NCI-H446 treated with DMSO at 0.1 percent for 48 hours (cell line): ENCODE measurements at places on chromosomes 4 and X.

DNA sequence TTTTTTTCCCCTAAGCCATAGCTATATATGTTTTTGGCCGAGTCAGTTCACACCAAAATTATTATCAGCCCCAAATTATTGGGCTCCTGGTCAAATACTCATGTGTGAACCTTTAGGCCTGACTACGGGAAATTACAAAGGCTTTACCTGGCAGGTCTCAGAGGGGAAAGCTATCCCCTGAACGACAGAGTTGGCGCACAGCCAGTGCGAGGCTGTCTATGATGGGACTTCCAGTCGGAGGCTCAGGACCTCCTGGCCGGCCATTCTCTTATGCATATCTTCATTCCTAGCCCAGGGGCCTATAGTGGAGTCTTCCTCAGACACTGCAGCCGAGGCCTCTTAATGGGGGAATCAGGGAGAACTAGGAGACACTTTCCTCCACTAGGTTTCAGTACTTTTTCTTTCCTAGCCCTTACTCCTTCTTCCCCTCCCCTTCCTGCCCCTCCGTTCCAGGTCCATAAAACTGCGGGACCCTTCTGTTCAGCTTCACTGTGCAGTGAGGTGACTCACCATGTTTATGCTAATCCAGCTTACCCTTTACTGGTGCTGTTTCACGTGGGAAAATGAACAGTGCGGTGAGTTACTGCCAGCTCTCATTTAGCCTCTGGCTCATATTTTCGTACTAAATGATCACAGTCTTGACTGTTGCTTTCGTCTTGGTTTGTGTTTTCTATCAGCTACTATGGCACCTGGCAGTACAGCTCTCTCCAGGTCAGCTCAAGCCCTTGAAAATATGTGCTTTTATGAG lies 533.9 kb downstream of the FSTL5 start:
- no peak for DNase-seq

DNA sequence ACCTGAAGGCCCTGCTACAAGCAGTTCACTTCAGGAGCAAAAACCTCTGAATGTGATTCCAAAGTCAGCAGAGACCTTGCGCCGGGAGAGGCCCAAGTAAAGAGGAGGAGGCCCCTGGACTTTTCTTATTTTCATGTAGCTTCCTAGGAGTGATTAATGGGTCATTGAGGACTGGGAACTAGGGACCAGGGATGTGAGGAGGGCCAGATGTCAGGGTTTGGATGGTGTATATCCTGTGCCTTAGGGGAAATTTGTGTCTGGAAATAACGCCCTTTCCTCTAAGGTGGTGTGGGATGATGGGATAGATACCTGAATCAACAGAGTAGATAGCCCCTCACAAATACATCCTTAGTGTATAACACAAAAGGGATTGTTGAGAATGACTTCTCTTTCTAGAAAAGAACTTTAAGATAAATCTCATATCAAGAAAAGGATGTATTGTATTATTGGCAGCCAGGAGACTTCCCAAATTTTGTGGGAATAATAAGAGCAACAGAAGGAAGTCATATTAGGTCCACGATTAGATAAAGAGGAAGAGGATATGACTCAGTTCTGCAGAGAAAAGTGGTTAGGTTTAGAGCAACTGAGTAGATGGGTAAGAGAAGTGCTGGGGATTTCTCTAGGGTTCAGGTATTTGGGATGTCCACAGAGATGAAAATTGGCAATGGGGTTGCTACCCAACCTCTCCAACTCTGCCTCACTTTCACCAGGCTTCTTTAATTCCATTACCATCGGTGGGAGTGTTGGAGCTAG lies 1.1 kb downstream of the ITGB1BP2 start:
- DNase-seq: no peak

DNA sequence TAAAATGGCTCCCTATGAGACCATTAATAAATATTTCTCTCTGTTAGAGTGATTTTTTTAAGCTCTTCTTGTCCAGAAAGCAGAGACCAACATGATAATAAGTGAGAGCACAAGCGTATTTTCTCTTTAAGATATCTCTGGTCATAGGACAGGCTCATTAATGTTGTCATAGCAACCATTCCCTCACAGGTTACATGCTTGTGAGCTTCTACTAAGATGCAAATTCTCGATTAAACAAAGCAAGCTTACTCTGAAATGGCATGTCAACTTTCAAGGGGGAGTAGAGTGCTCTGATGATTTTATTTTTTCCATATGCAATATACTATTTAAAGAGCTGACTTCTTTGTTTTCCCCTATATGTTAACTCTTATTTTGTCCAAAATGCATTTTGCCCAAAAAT lies 487.2 kb upstream of the LCORL start:
- no peak for DNase-seq

DNA sequence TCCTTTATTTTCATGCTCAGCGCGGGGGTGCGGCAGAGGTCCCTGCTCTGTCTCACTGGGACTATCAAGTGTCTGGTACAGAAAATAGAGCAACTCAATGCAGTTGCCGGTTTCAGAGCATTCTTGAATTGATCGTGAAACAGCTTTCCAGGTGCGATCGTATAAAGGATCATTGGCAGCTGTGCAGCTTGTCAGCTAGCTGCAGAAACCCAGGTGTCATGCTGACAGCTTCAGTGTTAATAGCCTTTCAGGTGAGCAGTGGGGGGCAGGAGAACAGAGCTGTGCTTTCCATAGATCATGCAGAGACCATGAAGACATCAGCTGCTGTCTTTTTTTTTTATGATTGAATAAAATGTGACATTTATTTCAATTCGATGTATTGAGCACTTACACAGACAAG lies 583.9 kb downstream of the NLGN4X start:
- no peak for DNase-seq

- peak; percentile 53 for DNase-seq
These were observed 52.0 kb upstream of the ATOH1 start for GRCh38 chr4:93776386-93777080.

GRCh38 chr4:128906581-128906980 lies 97.1 kb downstream of the JADE1 start:
- no peak for DNase-seq

GRCh38 chr4:12446657-12447185 lies 1018.0 kb upstream of the HS3ST1 start:
- no peak for DNase-seq

DNA sequence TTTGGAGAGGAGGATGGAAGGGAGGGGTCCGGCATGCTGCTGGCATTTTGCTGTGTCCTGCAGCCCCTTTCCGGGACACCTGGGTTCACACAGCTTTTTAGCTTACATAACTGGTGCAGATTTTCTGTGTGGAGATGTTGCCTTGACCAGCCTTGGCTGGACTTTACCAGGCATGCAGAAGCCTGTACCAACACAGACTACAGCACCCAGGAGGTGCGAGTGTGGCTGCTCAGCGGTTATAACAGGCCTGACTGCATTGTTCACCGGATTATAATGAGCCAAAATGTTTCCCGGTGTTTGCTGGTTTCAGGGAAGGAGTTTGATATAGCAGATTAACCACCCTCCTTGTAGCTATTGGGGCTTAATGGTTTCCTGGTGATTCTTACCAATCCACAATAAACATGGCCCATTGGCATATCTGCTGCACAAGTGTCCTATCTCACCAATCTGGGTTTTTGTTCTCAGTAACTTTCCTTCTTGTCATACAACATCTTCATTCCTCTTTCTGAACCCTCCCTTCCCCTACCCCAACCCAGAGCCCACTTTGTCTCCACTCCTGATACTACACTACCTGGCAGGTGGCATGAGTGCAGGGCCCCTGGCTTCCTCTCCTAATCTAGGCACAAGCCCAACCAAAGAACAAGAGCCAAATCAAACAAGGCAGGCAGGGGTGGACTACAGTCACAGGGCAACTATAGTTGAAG lies 3.9 kb downstream of the RPL10 start:
- DNase-seq: no peak

GRCh38 chrX:121851033-121851432 lies 803.6 kb downstream of the GLUD2 start:
- DNase-seq: no peak

- no peak for DNase-seq
These were observed 36.5 kb downstream of the NUDT9 start for GRCh38 chr4:87458913-87459312.

DNA sequence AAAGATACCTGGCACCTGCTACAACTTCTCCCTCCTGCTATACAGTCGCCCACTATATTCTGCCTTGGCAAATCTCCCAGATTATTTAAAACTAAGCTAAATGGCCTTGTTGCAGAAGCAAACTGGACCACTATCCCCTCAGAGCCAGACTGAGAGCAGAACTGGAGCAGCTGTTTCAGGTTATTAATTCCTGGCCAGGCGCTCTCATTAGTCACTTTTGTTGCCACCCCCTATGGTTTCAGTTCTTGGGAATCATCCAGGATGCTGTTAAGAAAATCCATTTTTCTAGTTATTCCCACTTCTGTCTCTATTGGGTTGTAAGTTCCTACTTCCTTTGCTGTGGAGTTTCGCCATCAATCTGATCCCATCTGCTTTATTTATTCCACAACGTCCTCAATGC lies 30.1 kb downstream of the ADGRA3 start:
- DNase-seq: peak; percentile 97

DNA sequence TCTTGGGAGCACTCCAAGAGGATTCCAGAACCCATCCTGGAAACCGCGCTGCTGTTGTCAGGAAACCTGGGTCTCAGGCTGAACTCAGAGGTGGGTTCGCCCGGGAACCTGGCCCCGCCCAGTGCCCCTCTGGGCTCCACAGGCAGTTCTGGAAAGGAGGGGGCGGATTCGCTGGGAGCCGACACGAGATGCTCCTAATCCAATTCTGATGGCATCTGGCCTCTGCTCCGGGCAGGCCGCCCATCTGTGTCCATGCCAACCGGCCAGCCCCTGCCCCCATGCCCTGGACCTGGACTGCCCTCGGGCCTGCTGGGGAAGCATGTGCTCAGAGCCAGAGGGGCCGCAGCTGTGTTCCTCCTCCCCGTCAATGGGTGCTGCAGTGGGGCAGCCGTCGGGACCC lies 21.0 kb downstream of the ATP2B3 start:
- no peak for DNase-seq

- DNase-seq: no peak
These were observed 11.3 kb upstream of the ANOS1 start for GRCh38 chrX:8743126-8743732.
